Endothelial cell (in vitro differentiated cells): ENCODE measurements at places on chromosomes 2 and 18.

DNA sequence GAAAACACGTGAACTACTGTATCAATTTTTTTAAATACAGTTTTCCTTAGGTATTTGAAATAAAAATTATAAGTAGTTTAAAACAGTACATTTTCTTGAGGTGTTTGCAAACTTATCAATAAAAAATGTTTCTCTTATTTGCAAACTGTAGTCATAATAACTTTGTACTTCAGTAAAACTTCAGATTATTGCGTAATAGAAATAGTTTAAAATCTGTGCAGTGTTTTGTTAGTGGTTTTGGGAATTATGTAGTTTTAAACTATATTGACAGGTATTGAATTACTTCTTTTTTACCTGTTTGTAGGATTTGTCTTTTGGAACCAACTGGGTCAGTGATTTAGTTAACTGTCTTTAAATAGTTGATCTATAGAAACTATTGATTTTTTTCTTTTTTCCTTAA lies 7.3 kb downstream of the NAPG start:
- no peak for DNase-seq

DNA sequence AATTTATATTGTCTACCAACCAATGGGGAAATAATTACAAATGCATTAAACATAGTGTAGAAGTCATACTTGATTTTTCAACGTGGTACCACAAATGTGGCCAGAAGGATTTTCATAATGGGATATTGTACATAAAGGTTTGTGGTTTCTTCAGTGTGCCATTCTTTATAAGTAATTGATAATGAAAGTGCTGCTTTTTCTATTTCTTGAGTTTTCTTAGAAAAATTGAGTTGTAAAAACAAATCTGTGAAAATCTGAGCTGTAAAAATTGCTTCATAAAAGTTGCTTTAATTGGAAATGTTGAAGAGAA lies 103.6 kb downstream of the KYNU start:
- no peak for DNase-seq

DNA sequence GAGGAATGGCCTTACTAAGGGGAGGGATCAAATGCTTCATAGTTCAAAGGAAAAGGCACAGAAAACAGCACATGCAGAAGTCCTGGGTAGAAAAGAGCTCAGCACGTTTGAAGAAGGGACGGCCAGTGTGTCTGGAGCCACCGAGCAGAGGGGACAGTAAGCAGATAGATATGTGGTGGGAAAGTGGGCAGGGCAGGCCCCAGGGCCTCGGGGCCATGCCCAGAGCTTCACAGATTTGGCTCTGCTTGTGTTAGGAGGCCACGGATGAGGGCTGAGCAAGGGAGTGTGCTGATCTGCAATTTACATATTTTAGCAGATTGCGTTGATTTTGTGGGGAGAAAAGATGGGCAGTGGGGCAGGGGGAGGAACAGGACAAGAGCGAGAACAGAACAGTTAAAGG lies 343.1 kb downstream of the LPIN1 start:
- DNase-seq: no peak

DNA sequence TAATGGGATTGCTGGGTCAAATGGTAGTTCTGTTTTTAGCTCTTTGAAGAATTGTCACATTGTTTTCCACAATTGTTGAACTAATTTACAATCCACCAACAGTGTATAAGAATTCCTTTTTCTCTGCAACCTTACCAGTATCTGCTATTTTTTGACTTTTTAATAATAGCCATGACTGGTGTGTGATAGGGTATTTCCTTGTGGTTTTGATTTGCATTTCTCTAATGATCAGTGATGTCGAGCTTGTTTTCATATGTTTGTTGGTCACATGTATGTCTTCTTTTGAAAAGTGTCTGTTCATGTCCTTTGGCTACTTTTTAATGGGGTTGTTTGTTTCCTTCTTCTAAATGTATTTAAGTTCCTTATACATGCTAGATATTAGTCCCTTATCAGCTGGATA lies 322.3 kb downstream of the CDH2 start:
- DNase-seq: no peak

DNA sequence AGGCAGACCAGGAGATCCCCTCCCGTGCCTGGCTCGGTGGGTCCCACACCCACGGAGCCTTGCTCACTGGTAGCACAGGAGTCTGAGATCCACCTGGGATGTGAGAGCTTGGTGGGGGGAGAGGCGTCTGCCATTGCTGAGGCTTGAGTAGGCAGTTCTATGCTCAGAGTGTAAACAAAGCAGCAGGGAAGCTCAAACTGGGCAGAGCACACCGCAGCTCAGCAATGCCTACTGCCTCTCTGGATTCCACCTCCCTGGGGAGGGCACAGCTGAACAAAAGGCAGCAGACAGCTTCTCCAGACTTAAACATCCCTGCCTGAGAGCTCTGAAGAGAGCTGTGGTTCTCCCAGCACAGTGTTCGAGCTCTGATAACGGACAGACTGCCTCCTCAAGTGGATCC lies 85.1 kb downstream of the UGP2 start:
- no peak for DNase-seq

DNA sequence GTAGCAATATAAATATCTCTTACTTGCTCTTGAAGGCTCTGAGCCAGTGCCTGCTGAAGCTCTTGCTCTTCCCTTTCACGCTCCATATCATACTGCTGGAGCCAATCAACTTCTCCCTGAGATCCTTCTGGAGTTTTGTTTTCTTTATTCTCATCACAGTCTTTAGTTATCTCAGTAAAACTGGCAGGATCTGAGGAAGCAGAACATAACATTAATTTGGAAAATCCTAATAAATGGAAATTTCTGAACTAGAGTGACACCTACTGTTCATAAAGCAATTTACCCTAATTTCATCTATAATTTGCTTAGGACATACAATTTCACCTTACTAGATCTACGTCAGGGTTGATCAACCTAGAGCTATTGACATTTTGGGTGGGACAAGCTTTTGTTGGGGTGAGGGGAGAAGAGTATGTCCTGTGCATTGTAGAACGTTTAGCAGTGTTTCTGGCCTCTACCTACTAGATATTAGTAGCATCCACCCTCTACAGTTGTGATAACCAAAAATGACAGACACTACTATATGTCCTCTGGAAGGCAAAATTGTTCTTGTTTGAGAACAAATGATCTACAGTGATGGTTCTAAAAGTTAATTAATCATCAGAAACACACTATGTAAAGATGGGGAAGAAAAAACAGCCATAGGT lies 47.2 kb downstream of the VIL1 start:
- DNase-seq: no peak

DNA sequence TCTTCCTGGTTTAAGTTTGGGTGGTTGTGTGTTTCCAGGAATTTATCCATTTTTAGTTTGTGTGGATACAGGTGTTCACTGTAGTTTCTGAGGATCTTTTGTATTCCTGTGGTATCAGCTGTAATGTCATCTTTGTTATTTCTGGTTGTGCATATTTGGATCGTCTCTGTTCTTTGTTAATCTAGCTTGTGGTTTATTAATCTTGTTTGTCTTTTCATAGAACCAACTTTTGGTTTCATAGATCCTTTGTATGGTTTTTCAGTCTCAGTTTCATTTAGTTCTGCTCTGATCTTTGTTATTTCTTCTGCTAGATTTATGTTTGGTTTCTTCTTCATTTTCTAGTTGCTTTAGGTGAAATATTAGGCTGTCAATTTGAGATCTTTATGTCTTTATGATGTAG lies 202.4 kb upstream of the ZSWIM2 start:
- DNase-seq: no peak

- DNase-seq: no peak
Observed at GRCh38 chr2:96213379-96213778, 4.8 kb upstream of the STARD7 start.

- DNase-seq: peak; percentile 48
Observed at GRCh38 chr2:202104286-202104870, 31.3 kb downstream of the KIAA2012 start.

DNA sequence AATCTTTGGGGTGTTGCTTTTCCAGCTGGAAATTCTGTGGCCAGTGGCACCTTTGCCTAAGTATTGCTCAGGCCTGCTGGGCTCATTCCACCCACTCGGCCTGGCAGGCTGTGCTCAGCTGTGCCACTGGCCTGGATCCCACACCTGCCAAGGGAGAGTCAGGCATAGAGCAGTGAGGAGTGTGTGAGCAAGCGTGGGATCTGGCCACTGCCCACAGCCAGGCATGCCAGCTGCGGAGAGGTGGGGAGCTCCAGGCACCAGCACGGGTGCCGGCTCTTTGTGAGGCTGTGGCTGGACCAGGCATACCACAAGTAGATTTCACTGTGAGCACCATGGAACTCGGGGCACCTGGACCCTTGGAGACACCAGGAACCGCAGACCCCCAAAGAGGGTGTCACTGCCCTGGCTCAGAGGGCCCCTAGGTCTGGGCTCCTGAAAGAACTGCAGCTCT lies 118.1 kb upstream of the MAP2 start:
- DNase-seq: no peak

DNA sequence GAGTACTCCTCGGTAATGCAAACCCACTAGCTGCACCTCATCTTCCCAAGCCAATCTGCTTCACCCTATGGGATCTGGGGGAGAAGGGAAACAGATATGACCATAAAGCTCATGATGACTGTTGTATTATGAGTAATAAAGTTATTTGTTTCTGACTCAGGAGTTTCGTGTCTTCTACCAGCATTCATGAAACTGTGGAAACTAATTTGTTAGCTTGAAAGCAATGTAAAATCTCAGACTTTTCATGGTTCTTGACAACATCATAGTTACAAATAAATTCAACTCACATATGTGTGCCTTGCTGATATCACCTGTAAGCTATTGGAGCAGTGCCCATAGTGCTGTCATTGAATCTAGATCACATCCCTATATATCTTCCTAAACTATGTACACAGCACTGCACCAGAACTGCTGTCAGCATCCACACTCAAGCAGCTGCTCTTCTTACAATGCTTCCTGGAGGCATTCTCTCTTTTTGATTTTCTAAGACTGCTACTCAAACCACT lies 135.6 kb upstream of the KYNU start:
- no peak for DNase-seq

- DNase-seq: no peak
Observed at GRCh38 chr2:236873636-236874035, 212.1 kb upstream of the COPS8 start.

- DNase-seq: no peak
Observed at GRCh38 chr2:138626148-138626547, 124.6 kb downstream of the SPOPL start.

GRCh38 chr2:134441153-134441863 lies 187.4 kb downstream of the MGAT5 start:
- no peak for DNase-seq

GRCh38 chr2:5673145-5674025 lies 18.8 kb upstream of the SOX11 start:
- peak; percentile 13 for DNase-seq

GRCh38 chr2:139386401-139386800 lies 606.2 kb upstream of the NXPH2 start:
- DNase-seq: no peak

DNA sequence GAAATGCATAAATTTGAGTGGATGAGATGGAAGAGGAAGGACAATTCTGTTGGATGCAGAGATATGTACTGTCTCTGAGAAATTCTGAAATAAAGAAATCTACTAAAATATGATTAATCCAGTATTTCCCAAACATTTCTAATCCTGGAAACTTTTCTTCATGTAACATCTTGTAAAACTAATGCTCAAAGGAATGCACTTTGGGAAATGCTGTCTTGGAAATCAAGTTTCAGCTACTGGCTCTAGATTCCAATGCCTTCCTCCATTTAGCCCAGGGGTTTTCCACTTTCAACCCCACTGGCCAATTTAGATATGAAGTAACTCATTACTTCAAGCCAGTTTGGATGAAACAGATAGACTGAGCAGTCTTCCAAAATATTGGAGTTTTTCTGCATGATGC lies 355.1 kb downstream of the TXNL1 start:
- DNase-seq: no peak

DNA sequence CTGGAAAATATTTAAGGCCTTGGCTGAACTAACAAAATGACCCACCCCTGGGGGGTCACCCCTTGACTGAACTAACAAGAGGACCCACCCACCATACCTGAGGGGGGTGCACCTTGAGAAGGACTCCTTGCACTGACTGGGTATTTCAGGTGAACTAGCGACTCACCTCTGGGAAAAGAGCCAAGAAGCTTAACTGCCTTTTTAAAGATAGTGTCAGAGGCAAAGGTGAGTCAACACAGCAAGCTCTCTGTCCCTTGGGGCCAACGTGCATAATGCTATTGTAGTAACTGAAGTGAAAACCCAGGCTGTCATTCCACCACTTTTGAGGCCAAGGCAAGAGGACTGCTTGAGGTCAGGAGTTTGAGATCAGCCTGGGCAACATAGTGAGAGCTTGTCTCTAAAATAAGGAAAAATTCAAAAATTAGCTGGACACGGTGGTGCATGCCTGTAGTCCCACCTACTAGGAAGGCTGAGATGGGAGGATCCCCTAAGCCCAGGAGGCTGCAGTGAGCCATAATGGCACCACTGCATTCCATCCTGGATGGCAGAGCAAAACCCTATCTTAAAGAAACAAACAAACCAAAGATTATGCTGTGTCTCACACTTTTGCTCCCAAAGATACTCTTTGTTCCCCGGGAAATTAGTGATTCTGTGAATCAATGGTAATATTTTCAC lies 36.4 kb upstream of the ZCCHC2 start:
- DNase-seq: no peak

- no peak for DNase-seq
Observed at GRCh38 chr2:189548666-189549448, 31.7 kb downstream of the SLC40A1 start.

DNA sequence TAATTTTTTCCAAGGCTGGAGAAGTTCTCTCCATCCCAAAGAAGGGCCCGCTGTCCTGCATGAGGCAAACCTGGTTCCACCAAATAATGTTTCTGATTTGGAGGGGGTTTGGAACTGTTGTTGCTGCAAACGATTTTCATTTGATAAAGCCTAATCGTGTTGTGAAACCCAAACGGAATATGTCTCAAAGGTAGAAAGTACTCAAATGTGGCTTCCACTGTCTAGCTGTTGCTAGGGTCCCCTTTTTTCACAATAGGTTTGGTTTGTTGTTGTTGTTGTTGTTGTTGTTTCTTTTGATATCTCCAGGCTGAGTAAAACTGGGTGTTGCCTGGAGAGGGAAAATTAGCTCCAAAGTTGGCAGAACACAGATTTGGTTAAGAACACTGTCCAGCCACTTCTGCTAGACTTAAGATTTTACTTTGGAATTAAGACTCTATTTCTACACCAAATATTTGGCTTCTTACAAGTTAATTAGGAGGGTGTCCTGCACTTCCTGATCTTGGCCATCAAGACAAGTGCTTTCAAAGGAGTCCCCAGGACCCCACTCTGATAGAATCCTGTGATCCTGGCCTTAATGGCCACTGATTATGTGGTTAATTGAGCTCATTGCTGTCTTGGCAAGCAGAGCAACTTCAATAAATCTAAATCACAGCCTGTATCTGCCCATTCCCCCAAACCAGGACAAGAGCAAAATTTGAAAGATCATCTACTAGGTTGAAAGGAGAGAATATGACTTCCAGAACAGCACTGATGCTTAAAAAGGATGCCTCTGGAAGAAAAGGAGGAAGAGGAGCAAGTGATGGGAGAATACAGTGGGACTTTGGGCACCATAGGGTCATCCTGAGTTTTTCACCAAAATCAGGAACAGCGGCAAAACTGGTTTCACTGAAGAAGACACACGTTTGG lies 3.3 kb upstream of the HOXD13 start:
- no peak for DNase-seq

DNA sequence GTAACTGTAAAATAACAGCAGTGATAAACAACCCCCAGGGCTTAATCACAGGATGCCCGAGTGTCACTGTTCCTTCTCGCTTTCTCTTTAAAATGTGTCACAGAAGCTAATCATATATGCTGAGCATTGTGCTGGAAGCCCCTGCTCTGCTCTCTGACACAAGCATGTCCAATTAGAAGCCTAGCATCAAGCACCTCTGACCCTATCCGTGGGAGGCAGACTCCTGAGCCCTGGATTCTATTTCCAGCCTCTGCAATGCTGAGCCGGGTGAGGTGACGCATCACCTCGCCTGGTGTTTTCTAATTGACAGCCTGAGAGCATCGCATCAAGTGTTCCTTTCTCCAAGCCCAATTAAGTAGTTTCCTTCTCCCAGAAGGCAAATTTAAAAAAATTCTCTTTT lies 19.7 kb upstream of the SCG2 start:
- DNase-seq: no peak
